ENCODE measurements at places on chromosomes 11 and 22. TPM values are rescaled to one million over a fixed set of nuclear protein-coding genes. Genes with fewer than 3 reads are reported as not detected.

NAT10 gene
- polyA plus RNA-seq = 28.0 TPM

- no peaks in the 10 kb centered on the region for H3K4me1 ChIP-seq
- H3K36me3 ChIP-seq = peaks cover 2% of the 10 kb centered on the region
- H3K27me3 ChIP-seq = no peaks in the 10 kb centered on the region
- peak overlapping the region; percentile 68 for H3K4me3 ChIP-seq
- DNase-seq = peak; percentile 90
These were observed 585 bp downstream of the EMSY start for GRCh38 chr11:76445121-76446084.

GRCh38 chr11:78884761-78885160 lies 310.1 kb upstream of the NARS2 start:
- H3K36me3 ChIP-seq = peaks cover 13% of the 10 kb centered on the region
- no peaks in the 10 kb centered on the region for H3K27me3 ChIP-seq
- H3K4me3 ChIP-seq = no peak overlapping the region
- peaks cover 3% of the 10 kb centered on the region for H3K4me1 ChIP-seq
- no peak for DNase-seq

- H3K4me1 ChIP-seq = no peaks in the 10 kb centered on the region
- no peak for DNase-seq
- no peak overlapping the region for H3K4me3 ChIP-seq
- no peak overlapping the region for H3K27ac ChIP-seq
- H3K27me3 ChIP-seq = peaks cover 48% of the 10 kb centered on the region
These were observed 7.6 kb downstream of the APOBEC3A start for GRCh38 chr22:38964989-38965388.

Data from IMR-90 (cell line).